ENCODE measurements at places on chromosomes 7 and 10.

DNA sequence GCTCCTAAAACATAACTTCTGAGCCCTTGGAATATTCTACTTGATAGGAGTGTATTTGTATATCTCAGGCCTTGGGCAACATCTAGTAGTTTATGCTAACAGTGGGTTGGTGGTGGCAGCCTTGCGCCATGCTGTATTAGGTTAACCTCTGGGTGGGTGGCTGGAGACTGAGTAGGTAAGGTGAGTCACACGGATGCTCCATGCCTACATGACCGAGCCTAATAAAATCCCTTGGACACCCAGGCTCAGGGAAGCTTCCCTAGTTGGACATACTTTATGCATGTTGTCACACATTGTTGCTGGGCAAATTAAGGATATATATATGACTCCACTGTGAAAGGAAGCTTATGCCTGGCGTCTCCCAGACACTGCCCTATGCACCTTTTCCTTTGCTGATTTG, 6.0 kb upstream of the DAGLB start:
- DNase-seq, result no peak

DNA sequence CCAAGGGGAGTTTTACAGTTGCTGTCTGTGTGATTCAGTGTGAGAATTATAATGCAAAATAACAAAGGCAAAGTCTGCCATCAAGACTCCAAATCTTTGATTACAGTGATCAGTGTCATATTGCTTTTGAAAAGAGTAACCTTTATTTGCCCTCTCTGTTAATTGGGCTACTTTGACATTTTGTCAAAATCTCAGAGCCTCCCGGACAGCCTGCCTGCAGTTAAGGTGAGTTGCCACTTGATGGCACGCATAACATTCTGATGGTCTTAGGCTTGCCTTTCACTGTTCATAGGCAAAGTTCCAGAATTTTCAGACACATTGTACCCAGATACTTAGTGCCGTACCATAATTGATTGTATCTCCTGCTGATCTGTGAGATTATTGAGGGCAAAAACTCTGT, 253.5 kb downstream of the ABCA13 start:
- DNase-seq, result no peak

GRCh38 chr10:57716884-57717283, 550.8 kb downstream of the IPMK start:
- DNase-seq, result no peak

DNA sequence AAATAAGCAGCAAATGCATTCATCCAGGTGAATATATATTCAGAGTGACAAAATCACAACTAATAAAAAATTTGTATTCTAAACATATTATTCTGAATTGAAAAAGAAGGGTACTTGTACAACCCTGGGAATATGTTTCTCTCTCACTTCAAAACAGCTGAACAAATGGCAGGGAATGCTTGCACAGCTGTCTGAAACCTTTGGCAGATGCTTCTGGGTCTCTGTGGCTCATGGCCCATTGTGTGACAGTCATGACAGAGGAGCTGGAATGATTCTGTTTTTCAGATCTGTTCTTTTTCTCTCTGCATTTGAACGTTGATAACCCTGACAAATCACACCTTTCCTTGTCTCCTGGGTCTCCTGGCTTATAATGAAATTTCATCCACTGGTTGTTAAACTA, 275.7 kb upstream of the FZD1 start:
- no peak for DNase-seq

GRCh38 chr7:31707089-31707488, 20.1 kb downstream of the PPP1R17 start:
- DNase-seq, result no peak

- no peak for DNase-seq
These were observed 88.0 kb downstream of the TMEM178B start for GRCh38 chr7:141161550-141162535.

- DNase-seq, result no peak
These were observed 56.3 kb downstream of the PLPP4 start for GRCh38 chr10:120513307-120513796.

GRCh38 chr10:89086801-89087521, 96.4 kb downstream of the FAS start:
- DNase-seq, result no peak

- no peak for DNase-seq
These were observed 20.0 kb upstream of the SRI start for GRCh38 chr7:88239852-88240251.

DNA sequence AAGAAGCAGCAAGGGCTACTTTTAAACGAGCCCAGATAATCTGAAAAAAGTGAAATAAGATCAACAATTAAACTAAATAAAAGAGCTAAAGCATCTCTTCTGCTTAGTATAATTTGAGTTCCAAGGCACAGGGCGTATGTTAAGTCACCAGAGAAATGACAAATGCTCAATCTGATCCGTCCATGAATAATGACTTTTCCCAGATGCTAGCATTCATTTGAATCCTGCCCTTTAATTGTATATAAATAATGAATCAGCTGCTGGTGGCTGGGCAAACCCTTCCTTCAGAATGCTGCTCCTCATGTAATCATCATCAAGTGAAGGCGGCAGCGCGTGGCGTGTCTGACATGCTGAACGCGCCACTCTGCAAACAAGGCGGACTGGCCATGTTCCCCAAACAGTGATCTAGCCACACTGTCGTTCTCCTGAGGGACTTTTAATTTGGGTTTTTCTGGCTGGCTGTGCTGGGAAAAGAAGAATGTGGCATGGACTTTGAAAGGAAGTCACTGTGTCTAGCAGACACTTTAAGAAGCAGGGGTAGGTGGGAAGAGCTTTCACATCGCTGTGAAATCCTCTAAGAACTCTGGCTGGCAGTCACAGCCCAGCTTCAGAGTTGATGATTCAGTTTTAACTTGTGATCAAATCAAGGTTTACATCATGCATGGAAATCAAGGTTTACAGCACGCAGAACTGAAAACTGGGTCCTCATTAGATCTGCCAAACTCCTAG, 70.7 kb downstream of the BEND7 start:
- no peak for DNase-seq

- DNase-seq, result no peak
These were observed 16.4 kb downstream of the CARD11 start for GRCh38 chr7:3027005-3027845.

- DNase-seq, result no peak
These were observed 246 bp upstream of the WDFY4 start for GRCh38 chr10:48684463-48684791.

- DNase-seq, result no peak
These were observed 39.0 kb upstream of the IFRD1 start for GRCh38 chr7:112411186-112411795.

DNA sequence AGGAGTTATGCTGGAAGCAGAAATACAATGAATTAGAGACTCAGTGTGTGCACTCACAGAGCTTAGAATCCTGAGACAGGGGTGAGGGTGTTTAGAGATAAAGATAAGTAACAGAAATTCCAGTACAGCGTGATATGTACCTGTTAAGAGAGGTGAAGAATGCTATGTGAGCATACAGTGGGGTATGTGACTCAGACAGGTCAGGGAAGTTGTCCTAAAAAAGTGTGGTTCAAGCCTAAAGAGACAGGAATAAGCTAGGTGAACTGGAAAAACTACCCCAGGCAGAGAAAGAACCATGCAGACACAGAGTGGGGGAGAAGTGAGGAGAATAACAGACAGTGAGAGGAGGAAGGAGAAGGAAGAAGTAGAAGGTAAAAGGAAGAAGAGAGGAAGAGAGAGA, 8.6 kb downstream of the SMIM30 start:
- no peak for DNase-seq

DNA sequence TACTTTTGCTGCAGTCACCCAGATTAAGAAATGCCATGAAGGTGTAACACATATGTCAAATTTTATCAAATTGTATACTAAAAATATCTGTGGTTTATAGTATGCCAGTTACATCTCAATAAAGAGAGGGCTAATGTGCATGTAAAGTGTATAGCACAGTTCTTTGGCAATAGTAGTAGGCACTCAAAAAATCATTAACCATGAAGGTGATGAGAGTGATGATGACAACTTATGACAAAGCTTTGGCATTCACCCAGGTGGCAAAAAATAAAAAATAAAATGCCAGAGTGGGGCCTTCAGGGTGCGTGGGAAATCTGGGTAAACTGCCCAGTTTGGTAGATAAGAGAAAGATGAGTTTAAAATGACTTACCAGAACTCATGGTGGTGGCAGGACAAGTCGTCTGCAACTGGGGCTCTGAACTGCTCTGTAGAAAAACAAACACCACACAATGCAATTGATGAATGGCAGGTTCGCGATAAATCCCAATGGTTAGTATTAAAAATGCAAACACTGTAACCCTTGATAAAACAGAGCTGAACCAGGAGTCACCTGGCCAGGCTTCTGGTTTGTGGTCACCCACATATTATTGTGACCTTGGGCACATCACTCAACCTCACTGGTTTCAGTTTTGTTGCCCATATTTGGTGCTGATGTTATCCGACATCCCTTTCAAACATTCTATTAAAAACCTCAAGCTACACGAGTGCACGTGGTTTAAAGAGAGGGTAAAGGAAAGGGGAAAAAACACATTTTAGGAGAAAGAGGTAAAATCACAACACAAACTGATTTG, 120.2 kb downstream of the SORBS1 start:
- no peak for DNase-seq

GRCh38 chr10:130018265-130018664, 54.2 kb upstream of the EBF3 start:
- DNase-seq, result no peak

GRCh38 chr7:47786557-47787248, 161.6 kb downstream of the PKD1L1 start:
- DNase-seq, result no peak

All from hematopoietic multipotent progenitor cell treated with erythropoietin and hydrocortisone succinate and interleukin-3 and kit ligand, for 15 days (in vitro differentiated cells).